ENCODE measurements at places on chromosomes 11 and 22. TPM values are rescaled to one million over a fixed set of nuclear protein-coding genes. Genes with fewer than 3 reads are reported as not detected.

- DNase-seq, result no peak
Observed at GRCh38 chr11:27965559-27965958, 142.4 kb downstream of the KIF18A start.

DNA sequence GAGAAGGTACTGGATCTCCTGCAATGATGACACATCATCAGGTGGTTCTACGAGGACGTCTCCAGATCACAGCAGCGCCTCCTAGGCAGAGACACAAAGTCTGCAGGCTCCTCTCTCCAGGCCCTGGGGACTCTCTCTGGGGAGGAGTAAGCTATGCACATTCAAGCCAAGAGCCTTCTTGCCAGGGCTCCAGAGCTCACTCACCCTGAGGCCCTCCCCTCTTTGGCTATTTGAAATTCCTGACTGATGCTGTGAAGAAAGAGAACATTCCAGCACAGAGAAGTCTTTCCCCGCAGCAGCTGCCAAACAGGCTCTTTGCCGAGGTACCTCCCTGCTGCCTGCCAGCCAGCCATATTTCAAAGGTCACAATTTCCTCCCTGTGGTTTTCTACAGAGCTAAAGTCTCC is 204.9 kb downstream of the CSNK2A3 start:
- no peak for DNase-seq

DNA sequence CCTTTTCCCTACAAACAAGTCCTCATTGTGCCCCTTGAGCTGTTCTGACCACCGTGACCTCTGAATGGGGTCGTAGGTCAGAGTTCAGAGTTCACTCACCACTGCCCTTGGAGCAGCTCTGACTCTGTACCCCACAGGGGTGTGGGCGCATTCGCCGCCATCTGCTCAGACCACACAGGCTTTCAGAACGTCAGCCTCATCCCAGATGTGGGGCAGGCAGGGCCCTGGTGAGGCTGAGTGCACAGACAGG is 14.8 kb upstream of the MUC5B start:
- no peak for DNase-seq

- no peak for DNase-seq
Observed at GRCh38 chr22:44500599-44500998, 2.6 kb upstream of the RTL6 start.

DNA sequence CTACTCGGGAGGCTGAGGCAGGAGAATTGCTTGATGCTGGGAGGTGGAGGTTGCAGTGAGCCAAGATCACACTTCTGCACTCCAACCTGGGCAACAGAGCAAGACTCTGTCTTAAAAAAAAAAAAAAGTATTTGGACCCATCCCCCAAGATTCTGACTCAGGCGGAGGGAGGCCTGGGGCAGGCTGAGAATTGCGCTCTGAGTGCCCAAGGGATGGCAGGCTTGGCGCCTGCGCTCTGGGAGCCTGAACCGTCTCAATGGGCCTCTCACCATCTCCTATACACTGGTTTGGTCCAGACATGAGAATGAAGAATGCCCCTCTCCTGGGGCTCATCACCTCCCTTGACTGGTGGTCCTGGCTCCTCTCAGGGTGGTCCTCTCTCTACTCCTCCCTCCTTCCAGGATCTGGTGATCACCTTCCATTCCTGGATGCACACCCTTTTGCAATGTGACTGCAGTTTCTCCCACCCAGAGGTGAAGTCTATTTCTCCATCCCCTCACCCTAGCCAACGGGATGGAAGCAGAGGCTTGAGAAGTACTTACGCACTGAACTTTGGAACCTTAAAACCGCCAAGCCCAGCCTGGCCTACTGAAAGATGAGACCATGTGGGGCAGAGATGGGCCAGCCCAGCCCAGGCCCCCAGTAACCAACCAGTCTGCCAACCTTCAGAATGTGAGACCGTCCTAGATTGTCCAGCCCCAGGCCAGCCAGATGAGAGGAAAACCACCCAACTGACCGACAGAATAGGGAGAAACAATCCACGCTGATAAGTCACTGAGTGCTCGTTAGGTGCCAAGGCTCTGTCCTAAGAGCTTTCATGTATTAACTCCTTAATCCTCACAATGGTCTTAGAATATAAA is 4.9 kb downstream of the POLR3H start:
- no peak for DNase-seq

GRCh38 chr11:495537-495931 is 11.5 kb downstream of the RNH1 start:
- no peak for DNase-seq

GRCh38 chr11:7640816-7641215 is 32.5 kb downstream of the CYB5R2 start:
- DNase-seq, result no peak

Gene POU2AF3
- total RNA-seq, result 0.17 TPM

Gene TRPM5
- not detected for total RNA-seq

Gene RIC3
- total RNA-seq, result 0.89 TPM

All from liver (tissue), 10 donors.